HS-27A (cell line): ENCODE measurements at places on chromosomes 13 and 19.
A peak's percentile ranks its signal among the peaks of the same experiment; 100 is the strongest.

GRCh38 chr19:45801603-45802175, 9.0 kb upstream of the DMWD start:
- no peak for DNase-seq

DNA sequence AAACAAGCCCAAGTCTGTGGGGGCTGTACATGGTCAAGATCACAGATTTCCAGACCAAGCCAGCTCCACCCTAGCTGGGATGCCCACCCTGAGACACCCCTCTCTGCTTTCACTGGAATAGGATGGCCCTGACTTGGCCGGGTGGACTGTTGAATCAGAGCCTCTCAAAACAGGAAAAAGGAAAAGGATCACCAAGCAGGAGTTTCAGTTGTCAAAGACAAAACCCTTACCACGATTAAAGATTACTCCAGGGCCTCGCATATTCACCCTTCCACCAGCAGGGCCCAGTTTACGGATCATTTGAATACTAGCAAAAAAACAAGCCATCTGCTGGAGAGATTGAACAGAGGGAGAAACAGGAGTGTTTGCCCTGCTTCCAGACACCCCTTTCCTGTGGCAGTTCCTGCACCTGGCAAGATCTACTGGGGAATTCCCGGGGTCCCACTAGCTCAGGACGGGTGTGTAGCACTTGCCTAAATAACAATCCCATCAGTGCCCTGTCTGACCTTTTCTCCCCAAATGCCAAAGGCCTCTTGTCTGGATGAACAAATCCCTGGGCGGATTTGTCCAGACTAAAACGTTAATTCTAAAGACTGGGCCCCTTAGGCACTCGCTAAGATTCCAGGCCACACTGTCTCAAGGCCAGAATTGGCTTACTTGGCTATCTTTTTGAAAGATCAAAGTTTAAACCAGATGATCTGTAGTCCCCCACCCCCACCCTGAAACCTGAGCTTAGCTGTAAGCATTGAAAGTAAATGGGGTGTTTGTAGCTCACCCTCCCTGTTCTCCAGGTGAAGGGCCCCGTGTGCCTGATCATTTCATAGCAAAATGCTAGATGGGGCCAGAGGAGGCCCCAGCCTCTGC, 38.4 kb downstream of the ACTN4 start:
- no peak for DNase-seq

DNA sequence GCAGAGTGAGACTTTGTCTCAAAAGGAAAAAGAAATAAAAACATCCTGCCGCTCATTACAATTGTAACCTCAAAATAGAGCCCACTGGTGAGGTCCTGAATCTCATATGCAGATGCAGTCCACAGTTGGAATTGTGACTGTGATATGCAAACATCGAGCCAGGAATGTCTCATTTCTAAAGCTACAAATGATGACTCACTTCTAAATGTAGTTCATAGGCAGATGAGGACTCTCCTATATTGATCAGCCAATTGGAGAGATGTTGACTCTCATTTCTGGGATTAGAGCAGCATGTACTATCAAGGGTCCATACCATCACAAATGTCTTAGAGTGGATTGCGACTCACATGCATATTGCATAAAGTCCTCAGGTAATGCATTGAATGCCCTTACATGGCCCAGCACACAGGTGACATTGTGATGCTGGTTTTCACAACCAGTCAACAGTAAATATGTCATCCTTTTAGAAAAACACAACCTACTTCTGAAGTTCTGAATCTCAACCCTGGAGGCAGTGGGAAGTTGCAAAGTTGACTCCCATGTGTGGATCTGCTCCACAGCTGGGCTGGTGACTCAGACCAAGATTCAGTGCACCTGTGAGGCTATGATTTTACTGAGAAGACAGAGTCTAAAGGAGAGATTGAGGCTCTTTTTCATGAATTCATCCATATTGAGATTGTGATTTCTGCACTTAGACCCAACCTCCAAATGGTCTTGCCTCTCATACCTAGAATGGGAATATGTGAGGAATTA, 16.9 kb upstream of the ZNF254 start:
- no peak for DNase-seq

DNA sequence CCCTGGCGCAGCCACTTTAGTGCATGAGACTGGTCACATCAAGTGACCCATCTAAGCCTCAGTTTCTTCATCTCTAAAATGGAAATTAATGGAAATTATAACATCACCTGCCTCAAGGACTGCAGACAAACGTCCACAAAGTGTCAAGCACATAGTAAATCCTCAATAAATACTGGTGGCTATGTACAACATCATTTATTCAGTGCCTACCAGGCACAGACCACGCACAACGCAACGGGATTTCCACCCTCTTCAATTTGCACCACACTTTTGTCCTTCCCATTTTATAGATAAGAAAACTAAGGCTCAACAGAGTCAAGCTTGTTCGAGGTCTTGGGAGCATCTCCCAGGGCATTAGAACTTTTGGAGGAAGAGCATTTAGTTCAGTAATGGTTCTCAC, 1.4 kb downstream of the ELAVL1 start:
- DNase-seq, result no peak

DNA sequence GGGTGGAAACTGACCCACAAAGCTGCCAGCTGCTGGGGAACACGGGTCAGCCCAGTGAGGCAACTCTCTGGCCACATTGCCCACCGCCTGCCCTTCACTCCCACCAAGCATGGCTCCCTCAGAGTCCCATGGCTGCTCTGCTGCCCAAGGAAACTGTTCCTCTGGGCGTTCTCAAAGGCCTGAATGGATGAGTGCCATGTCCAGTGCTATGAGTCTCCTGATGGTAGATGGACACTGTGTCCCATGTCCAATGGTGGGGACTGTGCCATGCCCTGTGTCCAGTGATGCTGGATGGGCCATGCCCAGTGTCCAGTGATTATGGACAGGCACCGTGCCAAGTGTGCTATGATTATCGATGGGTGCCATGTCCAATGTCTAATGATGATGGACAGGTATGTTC, 88.8 kb downstream of the ANKRD10 start:
- DNase-seq, result no peak

GRCh38 chr13:40061466-40062450, 406.3 kb downstream of the COG6 start:
- DNase-seq, result no peak

- no peak for DNase-seq
Measured at GRCh38 chr13:74132776-74133656, 1.2 kb downstream of the KLF12 start.

DNA sequence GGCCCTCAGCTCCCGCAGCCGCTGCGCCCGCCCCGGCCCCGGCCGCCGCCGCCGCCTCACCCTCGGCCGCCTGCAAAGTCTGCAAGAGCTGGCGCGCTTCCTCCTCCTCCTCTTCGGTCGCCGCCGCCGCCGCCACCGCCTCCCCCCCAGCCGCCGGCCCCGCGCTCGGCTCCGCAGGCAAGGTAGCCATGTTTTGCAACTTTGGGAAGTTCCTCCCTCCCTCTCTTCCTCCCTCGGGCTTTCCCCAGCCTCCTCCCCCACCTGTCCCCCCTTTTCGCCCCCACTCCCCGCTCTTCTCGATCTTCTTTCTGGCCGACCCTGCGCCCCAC, 433 bp downstream of the SIX5 start:
- DNase-seq, result no peak

- DNase-seq, result no peak
Measured at GRCh38 chr19:14021474-14021873, 6.5 kb upstream of the RLN3 start.

DNA sequence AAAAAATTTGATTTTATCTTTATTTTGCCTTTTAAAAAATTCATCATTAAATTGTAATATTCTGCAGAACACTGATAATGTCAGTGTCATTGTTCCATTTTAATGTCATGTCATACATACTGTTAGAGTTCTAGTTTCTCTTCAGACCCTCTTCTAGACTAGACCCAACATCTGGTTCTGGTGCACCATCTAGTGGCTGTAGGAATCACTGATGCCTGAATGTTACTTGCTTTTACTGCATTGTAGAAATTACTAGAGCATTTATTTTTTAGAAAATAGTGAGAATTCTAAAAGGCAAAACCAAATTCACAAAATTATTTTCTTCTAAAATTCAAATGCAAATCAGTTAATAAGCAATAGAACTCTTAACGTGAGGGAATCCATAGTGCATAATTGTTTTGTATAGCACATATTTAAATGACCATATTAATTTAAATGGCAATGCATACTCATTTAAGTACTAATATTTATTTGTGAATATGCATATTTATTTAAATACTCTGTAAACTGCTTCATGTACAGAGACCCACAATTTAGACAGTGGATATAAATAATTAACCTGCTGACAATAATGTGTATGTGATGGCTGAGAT, 425.7 kb downstream of the KLF12 start:
- DNase-seq, result no peak

GRCh38 chr13:30851697-30852096, 54.4 kb upstream of the MEDAG start:
- no peak for DNase-seq

- DNase-seq, result peak; percentile 47
Measured at GRCh38 chr19:932648-933552, 7.1 kb downstream of the ARID3A start.

- no peak for DNase-seq
Measured at GRCh38 chr19:49338691-49339300, 3.6 kb downstream of the CD37 start.

GRCh38 chr19:15114153-15114540, 6.9 kb downstream of the SYDE1 start:
- no peak for DNase-seq

- no peak for DNase-seq
Measured at GRCh38 chr13:37475151-37475550, 123.4 kb downstream of the POSTN start.

DNA sequence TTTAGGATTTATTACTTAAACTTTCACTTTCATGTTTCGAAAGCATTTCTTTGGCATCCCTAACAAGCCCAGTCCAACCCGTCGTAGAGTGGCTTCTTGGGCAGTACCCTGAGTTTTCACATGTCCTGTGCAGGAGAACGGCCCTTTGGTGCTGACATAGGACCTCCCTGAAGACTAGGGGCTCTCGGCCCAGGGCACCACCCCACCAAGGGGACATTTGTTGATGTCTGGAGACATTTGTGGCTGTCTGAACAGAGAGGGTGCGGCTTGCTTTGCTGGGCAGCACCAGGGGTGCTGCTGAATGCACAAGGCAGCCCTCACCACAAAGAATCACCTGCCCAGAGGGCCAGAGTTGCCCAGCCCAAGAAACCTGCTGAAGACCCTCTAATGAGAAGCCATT, 30.6 kb downstream of the CUL4A start:
- DNase-seq, result no peak

DNA sequence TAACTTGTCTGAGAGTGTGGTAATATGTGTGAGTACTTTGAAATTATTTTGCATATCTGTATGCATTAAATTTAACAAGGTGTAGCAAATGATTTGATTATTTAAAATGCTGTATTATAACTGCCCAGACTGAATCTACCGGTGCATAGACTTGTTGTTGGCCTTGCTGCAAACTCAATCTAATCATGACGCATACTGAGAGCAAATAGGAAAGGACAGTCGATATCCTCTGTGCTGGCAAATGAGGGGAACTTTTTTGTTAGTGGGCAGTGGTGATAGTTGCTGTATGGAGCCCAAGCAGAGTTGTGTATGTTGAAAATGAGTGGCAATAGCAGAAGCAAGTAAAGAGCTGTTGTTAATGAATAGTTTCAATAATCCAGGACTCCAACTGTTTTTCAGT, 127.4 kb downstream of the LMO7 start:
- DNase-seq, result no peak

GRCh38 chr13:113945857-113946408, 27.9 kb downstream of the C13orf46 start:
- DNase-seq, result no peak

DNA sequence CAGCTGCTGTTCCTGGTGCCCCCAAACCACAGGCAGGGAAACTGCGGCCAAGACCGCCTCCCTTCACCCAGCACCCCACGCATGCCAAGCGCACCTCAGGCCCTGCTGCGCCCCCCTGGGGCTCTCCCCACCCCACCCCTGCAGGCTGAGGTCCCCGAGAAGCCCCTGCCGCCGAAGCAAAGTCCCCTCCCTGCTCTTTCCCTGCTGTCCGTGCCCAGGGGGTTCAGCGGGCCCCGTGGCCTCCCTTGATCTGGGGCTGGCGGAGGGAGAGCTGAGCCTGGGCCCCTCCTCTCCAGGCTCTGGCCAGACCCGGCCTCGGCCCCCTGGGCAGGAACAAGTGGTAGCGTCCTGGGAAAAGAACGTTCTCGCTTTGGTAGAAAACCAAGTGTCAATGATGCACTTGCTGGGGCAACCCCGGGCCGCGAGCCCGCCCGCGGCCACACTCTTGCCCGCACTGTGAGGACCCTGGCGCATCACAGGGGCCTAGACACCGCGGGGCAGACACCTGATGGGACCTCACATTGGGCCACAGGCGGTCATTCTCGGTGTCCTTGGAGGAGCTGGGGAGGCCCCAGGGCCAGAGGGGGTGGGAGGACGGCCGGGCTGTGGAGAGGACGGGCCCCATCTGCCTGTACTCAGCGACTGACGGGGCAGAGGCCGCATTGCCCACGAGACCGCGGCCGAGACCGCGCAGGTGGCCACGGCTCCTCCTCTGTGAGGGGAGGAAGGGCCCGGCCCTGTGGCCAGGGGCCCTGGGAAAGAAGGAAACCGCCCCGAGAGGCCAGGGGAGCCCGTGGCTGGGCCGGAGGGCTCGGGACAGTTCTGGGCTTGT, 29.0 kb downstream of the GPX4 start:
- DNase-seq, result no peak

DNA sequence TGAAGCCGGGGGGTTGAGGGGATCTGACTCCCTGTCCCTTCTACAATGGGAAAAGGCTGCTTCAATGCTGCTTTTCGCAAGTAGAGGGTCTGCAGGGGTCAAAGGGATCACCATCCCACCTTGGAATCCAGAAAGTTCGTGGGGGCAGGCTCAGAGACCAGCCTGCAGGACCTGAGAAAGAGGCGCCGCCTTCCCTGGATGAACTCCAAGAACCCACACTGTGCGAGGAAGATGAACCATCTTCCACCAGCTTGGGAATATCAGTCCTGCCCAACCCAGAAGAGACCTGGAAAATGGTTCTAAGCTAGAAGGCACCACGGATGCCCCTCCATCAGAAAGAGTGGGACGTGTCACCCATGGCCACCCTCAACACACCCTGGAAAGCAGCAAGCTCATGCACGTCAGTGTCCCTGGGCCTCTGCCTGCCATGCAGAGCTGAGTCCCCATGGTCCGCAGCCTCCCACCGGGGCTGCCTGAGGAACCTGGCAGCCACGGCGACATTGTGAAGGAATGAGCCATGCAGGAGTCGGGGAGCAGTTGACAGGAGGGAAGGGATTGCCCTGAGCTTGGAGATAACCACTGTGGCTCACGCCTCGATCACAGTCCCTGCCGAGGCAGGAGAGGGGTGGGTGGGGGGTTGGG, 14.6 kb downstream of the RAB3D start:
- no peak for DNase-seq

GRCh38 chr13:75226733-75227435, 255.1 kb downstream of the TBC1D4 start:
- no peak for DNase-seq

GRCh38 chr13:40261947-40262346, 404.5 kb downstream of the FOXO1 start:
- DNase-seq, result no peak

DNA sequence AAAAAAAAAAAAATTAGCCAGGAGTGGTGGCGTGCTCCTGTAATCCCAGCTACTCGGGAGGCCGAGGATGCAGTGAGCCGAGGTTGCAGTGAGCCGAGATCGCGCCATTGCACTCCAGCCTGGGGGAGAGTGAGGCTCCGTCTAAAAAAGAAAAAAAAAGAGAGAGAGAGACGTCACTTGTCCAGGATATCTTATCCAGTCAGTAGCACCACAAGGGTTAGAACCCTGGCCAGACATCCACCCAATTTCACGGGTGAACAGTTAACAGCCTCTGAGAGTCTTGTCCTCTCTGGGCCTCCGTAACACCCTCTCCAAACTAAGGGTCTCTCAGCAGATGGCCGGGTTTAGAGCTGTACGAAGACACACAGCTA, 917 bp upstream of the CLPTM1 start:
- DNase-seq, result no peak
